ENCODE measurements at places on chromosomes 5 and 9.

- no peak for DNase-seq
These were observed 20.8 kb downstream of the RETREG1 start for GRCh38 chr5:16595881-16596580.

DNA sequence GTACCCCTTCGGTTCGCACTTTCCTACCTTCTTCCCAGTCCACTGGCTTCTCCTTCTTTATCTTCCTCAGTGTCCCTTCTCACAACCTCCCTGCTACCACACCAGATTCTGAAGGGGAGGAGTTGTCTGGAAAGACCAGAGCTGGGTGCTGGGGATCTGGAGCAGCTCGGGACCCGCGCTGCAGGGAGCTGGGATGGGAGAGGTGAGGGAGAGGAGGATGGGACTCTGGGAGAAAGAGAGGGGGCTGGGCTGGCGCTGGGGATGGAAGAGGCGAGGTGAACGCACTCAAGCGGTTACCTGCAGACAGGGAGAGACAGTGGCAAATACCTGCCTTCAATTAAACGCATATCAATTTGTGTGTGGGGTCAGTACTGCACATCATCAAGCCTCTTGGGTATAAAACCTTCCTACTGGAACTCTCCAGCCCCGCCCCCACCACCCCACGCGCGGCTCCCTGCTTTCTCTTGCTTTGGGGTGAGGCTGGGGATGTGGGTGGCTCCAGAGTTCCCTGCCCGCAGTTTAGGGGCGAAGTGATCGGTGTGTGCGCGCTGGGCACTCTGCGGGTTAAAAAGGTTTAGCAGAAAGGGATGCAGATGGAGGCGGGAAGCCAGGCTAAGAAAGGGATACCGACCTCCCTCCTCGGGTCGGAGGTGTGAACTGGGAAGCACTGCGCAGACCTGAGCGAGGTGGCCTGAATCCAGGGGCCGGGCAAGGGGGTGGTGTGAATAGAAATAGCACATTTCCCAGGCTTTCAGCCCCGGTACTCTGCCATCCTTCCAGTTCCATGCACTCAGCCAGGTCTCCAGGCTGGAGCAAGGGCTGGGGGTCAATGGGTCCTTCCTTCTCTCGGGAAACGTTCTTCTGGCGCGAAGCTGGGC is 977 bp upstream of the PAM start:
- no peak for DNase-seq

GRCh38 chr5:149378241-149378820 is 761 bp downstream of the IL17B start:
- DNase-seq = no peak

DNA sequence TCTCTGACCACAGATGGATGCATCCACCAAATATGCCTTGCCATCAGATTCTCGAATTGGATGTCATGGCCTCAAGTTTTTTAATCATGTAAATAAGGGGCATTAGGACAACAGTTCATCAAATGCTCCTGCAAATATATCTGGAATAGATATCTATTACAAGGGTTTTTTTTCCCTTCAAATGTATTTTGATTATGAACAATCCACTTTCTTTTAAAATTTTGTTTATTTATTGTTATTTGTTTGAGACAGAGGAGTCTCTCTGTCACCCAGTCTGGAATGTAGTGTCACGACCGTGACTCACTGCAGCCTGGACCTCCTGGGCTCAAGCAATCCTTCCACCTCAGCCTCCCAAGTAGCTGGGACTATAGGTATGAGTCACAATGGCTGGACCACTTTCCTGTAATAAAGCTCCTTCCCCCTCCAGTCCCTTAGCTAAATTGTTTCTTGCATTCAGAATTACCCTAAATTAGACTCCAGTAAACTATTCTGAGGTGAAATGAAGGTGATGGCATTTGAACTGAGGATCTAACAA is 1412.1 kb downstream of the EFNA5 start:
- no peak for DNase-seq

DNA sequence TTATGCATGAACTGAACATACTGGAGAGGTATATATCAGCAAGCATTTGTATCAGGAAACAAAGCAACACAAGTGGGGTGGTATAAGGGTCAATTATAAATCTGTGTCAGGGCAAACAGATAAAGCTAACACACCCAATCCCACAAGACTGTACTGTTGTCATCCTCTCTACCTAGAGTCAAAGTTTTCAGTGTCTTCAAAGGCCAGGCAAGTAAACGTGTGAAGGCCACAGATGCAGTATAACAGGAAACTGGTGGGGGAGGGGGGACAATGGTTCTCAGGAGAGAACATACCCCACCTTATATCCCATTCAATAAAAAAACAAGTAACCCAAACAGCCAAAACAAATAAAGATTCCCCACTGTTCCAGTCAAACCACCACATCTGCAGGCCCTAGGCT is 22.1 kb downstream of the ELP1 start:
- no peak for DNase-seq

GRCh38 chr5:80761176-80761575 is 106.4 kb upstream of the DHFR start:
- no peak for DNase-seq

- no peak for DNase-seq
These were observed 17.3 kb upstream of the XPA start for GRCh38 chr9:97714435-97714834.

DNA sequence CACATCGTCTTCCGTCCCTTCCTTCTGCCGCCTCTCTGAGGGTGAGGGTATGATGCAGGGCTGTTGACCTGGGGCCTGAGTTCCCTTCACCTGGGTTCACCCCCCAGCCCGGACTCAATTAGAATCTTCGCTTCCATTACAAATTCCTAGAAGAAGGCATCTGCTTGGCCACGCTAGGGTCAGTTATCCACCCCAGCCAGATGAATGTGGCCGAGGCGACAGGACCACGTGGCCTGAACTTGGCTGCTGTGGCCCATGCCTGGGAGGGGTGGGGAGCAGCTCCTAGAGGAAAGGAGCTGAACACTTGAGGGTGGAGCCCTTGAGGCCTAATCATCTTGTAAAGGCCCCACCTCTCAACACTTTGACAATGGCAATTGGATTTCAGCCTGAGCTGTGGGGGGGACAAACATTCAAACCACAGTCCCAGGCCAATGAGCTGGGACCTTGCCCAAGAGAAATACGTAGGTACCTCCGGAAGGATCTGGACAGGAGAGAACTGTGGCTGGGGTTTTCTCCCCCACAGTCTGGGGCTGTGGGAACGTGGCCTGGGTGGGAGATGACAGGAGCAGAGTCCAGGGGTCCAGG is 90.6 kb upstream of the ADAMTS2 start:
- no peak for DNase-seq

DNA sequence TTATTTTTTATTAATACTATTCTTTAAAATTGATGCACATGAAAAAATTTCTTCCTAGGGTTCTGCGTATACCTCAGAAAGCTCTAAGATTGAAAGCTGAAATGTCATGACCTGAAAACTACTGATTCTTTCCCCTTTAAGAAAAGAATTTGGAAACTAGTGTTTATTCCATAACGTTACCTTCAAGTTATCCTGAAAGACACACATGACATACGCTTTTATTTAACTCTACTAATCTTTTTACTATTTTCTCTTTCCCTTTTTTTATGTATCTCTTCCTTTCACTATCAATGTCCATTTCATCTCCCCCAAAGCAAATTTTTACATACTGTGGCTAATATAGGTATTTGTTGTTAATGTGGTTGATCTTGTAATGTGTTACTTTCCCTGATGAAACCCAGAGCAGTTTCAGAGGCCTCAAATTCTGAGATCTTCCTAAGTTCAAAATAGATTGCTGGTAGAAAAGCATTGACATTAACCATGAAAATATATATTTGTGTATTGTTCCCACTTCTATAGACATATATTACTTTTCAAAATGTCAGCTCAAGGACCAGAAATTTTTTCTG is 7.4 kb downstream of the NIPBL start:
- DNase-seq = no peak

DNA sequence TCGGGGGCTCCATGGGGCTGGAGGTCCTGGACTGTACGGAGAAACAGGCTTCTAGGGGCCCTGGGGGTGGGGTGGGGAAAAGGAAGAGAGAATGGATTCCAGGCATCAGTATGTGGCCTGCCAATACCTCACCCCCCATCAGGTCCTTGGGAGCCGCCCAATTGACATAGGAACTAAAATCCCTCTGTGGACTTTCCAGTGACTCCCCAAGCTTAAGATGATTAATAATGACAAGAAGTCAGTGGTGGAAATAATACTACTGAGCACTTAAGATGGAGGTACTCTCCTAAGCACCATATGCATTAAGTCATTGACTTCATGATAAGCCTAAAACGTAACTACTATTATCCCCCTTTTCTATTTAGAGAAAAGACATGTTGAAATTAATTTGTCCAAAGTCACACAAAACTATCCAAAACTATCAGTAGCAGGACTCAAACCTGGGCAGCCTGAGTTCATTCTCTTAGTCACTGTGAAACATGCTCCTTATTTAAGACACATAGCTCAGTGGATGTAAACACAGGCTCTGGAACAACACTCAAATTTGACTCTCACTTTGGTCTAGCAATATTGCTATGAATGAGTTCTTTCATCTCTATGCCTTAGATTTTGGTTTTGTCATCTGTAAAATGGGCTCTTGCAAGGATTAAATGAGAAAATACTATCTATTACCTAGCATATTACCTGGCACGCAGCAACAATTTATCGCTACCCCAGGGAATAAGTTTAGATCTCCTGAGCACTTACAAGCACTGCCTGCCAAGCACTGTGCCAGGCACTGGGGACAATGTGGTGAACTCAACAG is 9.5 kb downstream of the SPRY4 start:
- DNase-seq = no peak

GRCh38 chr5:126513302-126513701 is 81.7 kb downstream of the ALDH7A1 start:
- no peak for DNase-seq

GRCh38 chr9:129619787-129620668 is 873 bp downstream of the C9orf50 start:
- DNase-seq = no peak

DNA sequence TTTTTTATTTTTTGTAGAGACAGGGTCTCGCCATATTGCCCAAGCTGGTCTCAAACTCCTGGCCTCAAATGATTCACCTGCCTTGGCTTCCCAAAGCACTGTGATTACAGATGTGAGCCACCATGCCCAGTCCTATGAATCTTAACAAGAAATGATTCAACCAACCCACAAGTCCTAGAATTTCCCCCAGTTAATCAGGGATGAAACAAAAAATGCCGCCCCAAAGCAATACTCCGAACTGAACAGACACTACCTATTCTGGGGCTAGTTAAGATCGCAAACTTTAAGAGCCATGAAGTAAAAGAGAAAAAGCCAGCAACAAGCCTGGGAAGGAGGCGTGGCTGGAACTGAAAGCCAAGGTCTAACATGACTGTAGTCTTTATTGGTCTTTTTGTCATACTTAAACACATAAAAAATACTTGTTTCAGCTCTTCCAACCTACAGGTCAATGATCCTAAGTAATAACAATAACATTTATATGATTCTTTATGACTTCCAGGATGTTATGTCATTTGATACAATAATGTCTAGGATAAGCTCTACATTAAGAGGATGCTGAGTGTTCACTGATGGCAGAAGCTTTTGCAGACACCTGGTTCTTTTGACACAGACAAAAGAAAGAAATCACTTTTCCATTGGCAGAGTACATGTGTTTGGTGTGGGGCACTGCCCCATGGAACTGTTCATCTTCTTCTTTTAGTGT is 361.1 kb upstream of the TLE4 start:
- DNase-seq = no peak

DNA sequence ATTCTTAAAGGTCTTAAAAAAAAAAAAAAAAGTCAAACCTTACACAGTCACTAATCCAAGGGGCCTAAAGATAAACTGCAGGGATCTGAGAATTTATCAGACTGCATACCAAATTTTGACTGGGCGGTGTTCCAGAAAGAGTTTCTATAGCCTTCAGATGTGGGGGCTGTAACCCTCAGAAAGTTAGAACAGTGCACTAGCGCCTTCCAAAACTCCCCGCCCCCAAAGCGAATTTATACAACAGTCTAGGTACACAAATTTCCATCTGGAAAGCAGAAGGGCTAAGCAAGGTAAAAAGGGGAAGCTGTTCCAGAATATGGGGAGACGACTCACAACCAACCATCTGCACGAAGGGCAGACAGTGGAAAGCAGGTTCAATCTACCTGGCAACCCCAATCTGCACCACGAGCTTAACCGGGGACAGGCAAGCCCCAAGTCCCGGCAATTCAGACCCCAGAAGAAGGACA is 813 bp downstream of the ERMP1 start:
- DNase-seq = no peak

DNA sequence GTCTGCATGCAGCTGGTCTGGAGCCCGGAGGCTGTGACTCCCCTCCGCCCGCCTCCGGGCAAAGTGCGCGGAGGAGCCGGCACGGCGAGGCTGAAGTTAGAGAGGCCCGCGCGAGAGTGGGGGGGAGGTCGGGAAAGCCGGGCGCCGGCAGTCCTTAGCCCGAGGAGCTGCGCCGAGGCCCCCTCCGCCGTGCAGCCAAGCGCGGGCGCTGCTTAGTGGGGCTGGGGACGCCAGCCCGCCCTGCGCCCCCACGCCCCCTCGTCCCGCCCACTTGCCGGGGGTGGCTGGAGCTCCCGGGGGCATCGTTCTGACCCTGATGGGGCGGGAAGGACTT is 403 bp downstream of the NINJ1 start:
- peak; percentile 43 for DNase-seq

DNA sequence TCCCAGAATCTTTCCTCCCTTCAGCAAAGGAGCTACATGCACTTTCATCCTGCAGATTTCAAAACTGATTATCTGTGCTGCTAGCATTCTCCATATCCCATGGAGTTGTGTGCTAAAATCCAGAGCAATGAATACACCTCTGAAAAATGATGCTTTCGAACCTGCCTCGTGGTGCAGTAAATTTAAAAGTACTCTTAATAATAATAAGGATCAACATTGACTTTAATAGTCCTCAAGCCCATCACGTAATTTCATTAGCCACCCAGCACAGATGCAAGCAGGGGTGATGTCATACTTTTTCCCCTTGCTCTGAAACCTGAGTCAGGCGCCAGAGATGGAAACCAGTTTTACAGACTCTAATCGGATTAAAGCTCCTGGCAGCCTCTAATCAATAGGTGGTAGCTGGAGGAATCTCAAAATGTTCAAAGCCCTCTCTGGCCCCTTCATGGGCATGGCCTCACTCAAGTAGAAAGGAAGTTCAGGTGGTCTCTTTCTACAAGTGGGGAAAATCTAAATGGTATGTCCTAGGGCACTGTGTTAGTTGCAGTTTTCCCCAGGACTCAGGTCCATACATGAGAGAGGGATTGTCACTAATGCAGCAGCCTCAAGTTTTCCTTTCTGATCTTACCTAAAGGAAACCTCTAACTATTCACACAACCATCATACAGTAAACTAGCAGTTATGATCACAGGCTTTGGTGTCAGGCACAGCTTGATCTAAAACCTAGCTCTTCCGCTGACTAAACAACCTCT is 221.6 kb upstream of the SLC30A5 start:
- DNase-seq = no peak

DNA sequence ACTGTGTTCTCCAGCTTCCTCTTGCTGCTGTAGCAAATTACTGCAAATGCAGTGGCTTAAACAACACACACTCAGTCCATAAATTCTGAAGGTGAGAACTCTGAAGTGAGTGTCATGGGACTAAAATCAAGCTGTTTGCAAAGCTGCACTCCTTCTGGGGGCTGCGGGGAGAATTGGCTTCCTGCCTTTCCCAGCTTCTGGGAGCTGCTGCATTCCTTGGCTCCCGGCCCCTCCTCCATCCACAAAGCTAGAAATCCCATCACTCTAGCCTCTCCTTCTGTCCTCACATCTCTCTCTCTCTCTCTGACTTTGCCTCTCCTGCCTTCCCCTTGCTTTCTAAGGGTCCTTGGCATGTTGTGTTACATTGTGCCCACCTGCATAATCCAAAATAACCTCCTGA is 14.2 kb upstream of the MED10 start:
- no peak for DNase-seq

GRCh38 chr5:149224282-149224681 is 47.4 kb upstream of the AFAP1L1 start:
- DNase-seq = no peak

All from activated CD8-positive, alpha-beta memory T cell treated with anti-CD3 and anti-CD28 coated beads for 48 hours (primary cell).